Activated naive CD8-positive, alpha-beta T cell treated with anti-CD3 and anti-CD28 coated beads, Interleukin-2, amount 50 U/mL, for 24 hours (primary cell): ENCODE measurements at places on chromosomes 12 and 14.

DNA sequence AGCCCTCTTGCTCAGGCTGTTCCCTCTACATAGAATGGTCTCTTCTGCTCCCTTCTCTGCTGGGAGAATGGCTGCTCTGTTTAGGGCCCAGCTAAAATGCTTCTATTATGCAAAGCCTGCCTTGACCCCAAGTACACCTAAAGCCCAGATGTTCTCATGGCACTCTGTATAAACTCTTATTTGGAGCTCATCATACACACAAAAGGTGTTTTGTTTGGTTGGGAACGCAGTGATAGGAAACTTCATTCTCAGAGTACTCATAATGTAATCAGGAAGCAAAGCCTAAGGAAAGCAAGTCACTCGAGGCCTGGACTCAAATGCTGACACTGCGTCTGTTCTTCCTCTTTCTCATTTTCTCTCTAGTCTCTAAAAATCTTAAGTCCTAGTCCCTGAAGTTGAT, 38.2 kb upstream of the SYCP3 start:
- H3K4me1 ChIP-seq: peaks cover 31% of the 10 kb centered on the region
- no peak overlapping the region for H3K4me3 ChIP-seq
- no peak for DNase-seq
- H3K27me3 ChIP-seq: no peaks in the 10 kb centered on the region
- H3K36me3 ChIP-seq: peaks cover 21% of the 10 kb centered on the region
- peak overlapping the region; percentile 23 for H3K27ac ChIP-seq

- H3K27me3 ChIP-seq: peaks cover 3% of the 10 kb centered on the region
- no peak for DNase-seq
- H3K27ac ChIP-seq: no peak overlapping the region
- H3K4me1 ChIP-seq: peaks cover 5% of the 10 kb centered on the region
Measured at GRCh38 chr12:88393017-88393767, 187.1 kb downstream of the KITLG start.

DNA sequence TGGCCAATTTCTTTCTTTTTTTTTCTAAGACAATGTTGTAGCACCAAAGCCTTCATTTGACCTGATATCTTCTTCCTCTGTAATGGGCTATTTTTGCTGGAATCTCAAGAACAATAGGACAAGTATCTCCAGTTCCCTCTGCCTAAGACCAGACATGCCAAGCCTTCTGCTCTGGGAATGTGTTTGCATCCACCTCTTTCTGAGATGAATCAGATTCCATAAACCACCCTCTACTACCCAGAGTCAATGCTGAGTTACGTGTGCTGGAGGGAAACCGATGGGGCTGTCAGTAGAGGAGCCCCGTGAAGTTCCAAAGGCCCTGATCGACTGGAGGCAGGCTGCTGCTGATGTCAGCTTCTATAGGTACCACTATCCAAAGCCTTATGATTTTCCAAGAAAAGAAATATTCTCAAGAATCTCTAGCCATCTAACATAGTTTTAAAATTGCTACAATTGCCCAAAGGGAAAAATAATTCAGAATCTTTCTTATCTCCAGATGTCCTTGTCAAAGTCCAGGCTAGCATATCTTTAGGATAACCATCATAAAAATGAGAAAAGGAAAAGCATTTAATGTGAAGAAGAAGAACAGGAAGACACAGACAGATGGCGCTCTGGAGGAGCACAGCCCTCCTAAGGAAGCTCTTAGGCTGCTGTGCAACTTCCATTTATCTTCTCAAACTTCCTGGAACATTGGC, 101.9 kb downstream of the SLC8A3 start:
- no peak overlapping the region for H3K27ac ChIP-seq
- no peaks in the 10 kb centered on the region for H3K36me3 ChIP-seq
- H3K4me3 ChIP-seq: no peak overlapping the region
- peaks cover 21% of the 10 kb centered on the region for H3K27me3 ChIP-seq

GRCh38 chr12:102435827-102436436, 44.4 kb downstream of the IGF1 start:
- H3K27ac ChIP-seq: no peak overlapping the region
- no peaks in the 10 kb centered on the region for H3K36me3 ChIP-seq
- no peaks in the 10 kb centered on the region for H3K4me1 ChIP-seq
- DNase-seq: no peak

GRCh38 chr14:77301103-77301502, 19.6 kb downstream of the POMT2 start:
- DNase-seq: peak; percentile 64
- H3K4me3 ChIP-seq: no peak overlapping the region
- no peaks in the 10 kb centered on the region for H3K27me3 ChIP-seq

DNA sequence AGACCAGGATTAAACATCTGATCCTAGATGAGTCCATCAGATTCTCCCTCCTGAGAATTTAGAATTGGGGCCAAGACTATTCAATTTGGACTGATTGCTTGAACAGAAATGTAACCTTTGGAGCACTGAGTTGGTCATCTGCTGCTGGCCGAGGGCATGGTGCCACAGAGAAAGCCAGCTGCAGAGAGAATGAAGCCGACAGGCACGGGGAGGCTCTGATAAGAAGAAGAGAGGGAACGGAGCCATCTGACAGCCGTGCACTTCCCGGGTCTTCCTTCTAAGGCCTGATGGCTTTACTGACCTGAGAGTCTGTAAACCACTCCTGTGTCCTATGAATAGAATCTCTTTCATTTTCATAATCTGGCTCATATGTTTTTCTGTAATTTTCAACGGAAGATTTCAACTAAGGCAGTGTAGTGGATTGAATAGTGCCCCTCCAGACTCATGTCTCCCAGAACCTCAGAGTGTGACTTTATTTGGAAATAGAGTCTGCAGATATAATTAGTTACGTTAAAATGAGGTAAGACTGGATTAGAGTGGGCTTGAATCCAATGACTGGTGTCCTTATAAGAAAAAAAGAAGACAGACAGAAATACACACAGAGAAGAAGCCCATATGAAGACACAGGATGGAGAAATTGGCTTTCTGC, 39.1 kb upstream of the FRS2 start:
- DNase-seq: no peak
- H3K4me1 ChIP-seq: no peaks in the 10 kb centered on the region
- H3K27ac ChIP-seq: no peak overlapping the region
- no peaks in the 10 kb centered on the region for H3K36me3 ChIP-seq
- H3K27me3 ChIP-seq: no peaks in the 10 kb centered on the region

GRCh38 chr12:121277374-121277759, 19.1 kb downstream of the CAMKK2 start:
- H3K27me3 ChIP-seq: no peaks in the 10 kb centered on the region
- no peak for DNase-seq
- H3K4me1 ChIP-seq: peaks cover 8% of the 10 kb centered on the region
- H3K27ac ChIP-seq: peak overlapping the region; percentile 64

DNA sequence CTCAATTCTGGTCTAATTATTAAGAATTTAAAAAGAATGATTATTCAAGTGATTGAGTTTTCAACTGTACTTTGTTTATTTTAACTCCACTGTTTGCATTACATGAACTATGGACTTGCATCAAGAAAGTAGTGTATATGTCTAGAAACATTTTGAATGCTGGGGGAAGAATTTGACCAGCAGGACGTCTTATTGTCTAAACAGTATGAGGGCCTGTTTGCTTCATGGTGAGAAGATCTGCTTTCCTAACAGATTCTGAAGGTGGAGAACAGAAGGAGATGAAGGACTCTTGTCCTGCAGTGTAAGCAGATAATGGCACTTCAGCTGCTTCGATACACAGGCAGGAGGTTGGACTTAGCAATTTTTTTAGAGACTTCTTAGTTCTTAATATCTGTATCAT, 176.0 kb downstream of the DACT1 start:
- H3K36me3 ChIP-seq: no peaks in the 10 kb centered on the region
- no peak overlapping the region for H3K4me3 ChIP-seq
- DNase-seq: no peak
- H3K27ac ChIP-seq: no peak overlapping the region
- no peaks in the 10 kb centered on the region for H3K4me1 ChIP-seq

DNA sequence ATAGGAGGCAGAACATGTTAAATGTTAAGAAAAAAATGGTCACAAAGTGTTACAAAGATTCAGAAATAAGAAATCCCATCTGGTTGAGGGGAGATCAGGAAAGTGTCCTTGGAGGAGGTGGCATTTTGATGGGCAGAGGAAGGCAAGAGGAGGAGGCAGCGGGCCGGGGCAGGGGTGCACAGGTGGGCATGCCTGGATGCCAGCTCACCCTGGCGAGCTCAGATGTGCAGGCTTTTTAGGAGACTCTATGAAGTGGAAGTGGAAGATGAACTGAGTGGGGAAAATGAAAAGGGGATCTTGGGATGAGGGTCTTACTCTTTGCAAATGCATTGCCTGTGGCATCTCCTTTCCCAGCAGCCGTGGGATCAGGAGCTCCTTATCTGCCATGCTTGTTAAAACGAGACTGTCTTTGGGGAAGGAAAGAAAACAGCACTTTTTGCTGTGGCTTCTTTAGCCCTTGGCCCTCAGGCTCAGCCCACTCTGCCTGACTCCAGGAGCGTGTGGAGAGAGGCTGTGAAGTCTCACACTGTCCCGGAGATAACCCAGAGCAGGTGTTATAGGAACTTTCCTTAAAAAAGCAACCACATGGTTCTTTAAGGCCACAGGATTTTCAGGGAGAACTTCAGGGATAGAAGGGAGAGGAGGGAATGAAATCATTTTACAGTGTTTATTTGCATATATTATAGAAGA, 62.6 kb downstream of the ELK3 start:
- H3K4me1 ChIP-seq: peaks cover 4% of the 10 kb centered on the region
- H3K4me3 ChIP-seq: no peak overlapping the region
- DNase-seq: no peak
- no peaks in the 10 kb centered on the region for H3K27me3 ChIP-seq
- H3K36me3 ChIP-seq: peaks cover 37% of the 10 kb centered on the region
- no peak overlapping the region for H3K27ac ChIP-seq

GRCh38 chr12:111409780-111410430, 4.2 kb downstream of the SH2B3 start:
- H3K36me3 ChIP-seq: peaks cover 34% of the 10 kb centered on the region

DNA sequence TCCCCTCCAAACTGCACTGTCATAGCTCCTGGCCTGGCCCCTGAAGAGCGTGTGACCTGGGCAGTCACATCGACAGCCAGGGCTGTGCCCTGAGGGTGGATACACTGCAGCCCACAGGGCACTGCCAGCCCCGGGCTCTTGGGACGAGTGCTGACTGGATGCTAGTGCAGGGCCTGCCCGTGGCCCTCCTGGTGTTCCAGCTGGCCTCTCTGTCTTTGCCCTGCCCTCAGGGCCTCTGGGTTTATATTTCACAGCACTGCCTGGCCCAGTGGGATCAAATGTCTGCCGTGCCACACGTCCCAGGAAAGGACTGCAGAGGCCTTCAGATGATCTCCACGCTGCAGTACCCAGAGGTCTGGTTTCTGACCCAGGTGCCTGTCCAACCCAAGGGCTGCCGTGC, 10.1 kb upstream of the CCDC197 start:
- no peaks in the 10 kb centered on the region for H3K36me3 ChIP-seq
- H3K27ac ChIP-seq: no peak overlapping the region
- H3K4me1 ChIP-seq: peaks cover 19% of the 10 kb centered on the region
- no peak overlapping the region for H3K4me3 ChIP-seq
- H3K27me3 ChIP-seq: peaks cover 6% of the 10 kb centered on the region
- no peak for DNase-seq
